Stimulated activated CD8-positive, alpha-beta memory T cell treated with anti-CD3 and anti-CD28 coated beads, Interleukin-4, amount 100 ng/mL, for 24 hours (primary cell): ENCODE measurements at places on chromosomes 6 and 20.

GRCh38 chr6:38909015-38909730 is 139.4 kb upstream of the GLP1R start:
- DNase-seq: no peak

- DNase-seq: no peak
These were observed 42.3 kb upstream of the OCSTAMP start for GRCh38 chr20:46592580-46593362.

GRCh38 chr6:119186490-119186889 is 108.0 kb upstream of the FAM184A start:
- no peak for DNase-seq

DNA sequence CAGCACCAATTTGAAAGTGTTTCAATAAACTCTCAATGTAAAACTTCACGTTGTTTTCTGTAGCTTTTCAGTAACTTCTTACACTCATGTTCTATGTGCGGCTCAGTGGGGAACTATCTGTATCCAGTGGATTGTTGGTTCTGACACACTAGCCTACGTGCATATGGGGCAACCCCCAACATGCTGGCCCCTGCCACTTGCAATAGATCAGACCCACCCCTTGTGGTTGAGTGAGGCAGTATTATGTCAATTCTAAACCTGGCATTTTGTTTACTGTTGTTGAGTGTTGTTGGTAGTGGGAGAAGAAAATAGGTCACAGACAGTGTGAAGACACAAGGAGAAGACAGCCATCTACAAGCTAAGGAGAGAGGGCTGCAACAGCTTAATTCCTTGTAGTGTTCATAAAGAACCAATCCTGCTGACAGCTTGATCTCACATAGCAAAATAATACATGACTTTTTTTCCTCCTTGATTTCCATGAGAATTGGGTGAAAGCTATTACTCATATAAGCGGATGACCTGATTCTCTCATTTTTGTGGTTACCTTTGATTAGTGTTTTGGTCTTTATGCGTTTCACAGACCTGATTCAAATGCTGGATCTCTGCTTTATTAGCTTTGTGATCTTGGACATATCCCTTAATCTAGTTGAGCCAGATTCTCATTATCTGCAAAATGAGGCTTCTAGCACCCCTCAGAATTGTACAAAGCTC is 320.4 kb downstream of the LAMA2 start:
- DNase-seq: no peak

- no peak for DNase-seq
These were observed 35.6 kb downstream of the GSS start for GRCh38 chr20:34920055-34920454.

GRCh38 chr20:35000311-35000921 is 44.7 kb downstream of the MYH7B start:
- DNase-seq: no peak

DNA sequence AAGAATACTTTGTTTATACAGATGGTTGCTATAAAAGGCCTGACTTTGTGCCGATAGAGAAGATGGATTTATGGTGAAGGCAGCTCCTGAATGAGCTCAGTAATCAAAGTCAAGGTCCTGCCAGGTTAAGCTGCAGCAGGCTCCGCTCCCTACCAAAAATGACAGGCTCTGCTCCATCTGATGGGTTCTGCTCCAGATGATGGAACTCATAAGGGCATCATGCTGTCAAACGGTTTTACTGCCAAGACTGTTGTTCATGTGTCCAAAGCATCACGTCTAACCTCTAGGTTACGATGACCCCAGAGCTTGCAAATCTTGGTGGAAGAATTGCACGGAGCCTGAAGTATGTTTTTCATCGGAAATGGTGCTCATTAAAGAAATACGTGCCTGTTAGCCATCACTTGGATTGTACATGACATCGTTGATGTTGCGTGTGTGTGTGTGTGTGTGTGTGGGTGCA is 19.2 kb upstream of the PTGIS start:
- no peak for DNase-seq

DNA sequence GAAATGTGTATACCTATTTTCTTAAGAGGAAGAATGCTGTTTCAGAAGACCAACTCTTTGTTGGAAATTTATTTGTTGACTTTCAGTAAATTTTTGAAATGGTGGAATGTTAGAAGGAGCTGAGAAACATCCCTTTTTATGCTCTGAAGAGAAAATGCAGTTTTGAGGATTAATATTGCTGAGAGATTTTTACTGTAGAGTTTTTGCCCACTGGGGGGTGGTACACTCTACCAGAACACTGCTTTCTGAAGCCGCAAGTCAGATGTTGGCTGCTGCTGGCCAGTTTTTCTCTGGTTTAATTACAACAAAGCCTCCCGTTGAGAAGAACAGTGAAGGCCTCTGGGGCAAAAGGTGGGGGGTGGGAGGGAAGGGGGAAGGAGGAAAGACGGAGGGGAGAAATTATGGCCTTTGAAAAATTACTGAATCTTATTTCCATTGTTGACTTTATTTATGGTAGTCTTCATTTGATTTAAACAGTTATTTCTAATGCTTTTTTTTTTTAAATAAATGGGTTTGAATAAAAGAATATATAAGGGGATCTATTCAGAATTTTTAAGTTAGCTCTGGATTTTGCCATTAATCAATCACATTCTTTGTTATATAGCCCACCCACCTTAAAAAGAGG is 3.0 kb downstream of the FLRT3 start:
- no peak for DNase-seq

- no peak for DNase-seq
These were observed 29.0 kb downstream of the JARID2 start for GRCh38 chr6:15274692-15275387.

- DNase-seq: no peak
These were observed 37.9 kb upstream of the HDDC2 start for GRCh38 chr6:125339653-125340052.
